ENCODE measurements at places on chromosomes 13 and 19. TPM values are rescaled to one million over a fixed set of nuclear protein-coding genes. Genes with fewer than 3 reads are reported as not detected.

The SRRM5 gene
- total RNA-seq: not detected

DNA sequence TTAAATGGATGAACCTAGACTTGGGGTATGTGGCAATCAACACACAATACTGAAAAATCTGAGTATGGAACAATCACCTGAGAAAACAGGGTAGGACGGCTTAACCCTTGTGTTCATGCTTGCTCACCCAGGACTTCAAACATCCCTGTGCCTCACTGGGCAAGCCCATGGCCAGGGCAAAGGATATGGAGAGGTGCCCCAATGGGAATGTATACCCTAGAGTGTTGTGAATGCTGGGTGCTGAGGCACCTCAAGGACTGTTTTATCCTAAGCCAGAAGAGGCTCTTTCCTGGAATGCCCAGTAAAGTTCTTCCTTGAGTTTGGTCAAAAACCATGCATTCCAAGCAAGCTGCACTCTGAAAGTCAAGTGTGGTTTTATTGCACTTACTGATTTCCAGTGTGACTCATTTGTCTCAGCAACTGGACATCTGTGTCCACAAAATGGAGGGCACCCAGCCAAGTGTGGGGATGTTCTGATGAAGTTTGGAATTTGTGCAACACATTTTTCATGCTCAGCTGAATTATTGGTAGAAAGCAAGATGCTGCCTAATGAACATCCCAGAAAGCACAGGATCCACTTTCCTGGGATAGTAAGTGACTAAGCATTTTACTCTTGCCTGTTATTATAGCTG, 531.3 kb downstream of the RFC3 start:
- peak; percentile 25 for DNase-seq

The C19orf67 gene
- 0.64 TPM for total RNA-seq

The CCL25 gene
- not detected for total RNA-seq

All from transverse colon (tissue), 4 donors.